ENCODE measurements at places on chromosomes 6 and 20.

DNA sequence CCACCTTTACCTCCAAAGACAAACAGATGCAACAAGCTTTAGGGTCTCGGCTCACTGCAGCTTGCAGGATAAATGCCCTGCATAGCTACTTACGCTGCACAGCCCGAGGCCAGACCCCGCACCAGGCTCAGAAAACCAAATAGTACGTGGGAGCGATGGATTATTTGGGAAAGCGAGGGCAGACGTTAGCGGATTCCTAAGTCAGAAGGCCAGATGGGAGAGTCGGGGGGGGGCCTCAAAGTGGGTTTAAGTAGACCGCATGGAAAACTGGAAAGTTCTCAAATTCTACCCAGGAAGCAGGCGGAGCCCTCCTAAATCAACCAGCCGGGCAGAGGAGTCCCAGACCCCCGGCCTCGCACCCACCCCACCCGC, 382 bp downstream of the SFT2D1 start:
- DNase-seq = no peak

- DNase-seq = no peak
Observed at GRCh38 chr6:88480816-88481215, 314.7 kb upstream of the CNR1 start.

- DNase-seq = no peak
Observed at GRCh38 chr6:28794175-28795002, 129.4 kb downstream of the TRIM27 start.

DNA sequence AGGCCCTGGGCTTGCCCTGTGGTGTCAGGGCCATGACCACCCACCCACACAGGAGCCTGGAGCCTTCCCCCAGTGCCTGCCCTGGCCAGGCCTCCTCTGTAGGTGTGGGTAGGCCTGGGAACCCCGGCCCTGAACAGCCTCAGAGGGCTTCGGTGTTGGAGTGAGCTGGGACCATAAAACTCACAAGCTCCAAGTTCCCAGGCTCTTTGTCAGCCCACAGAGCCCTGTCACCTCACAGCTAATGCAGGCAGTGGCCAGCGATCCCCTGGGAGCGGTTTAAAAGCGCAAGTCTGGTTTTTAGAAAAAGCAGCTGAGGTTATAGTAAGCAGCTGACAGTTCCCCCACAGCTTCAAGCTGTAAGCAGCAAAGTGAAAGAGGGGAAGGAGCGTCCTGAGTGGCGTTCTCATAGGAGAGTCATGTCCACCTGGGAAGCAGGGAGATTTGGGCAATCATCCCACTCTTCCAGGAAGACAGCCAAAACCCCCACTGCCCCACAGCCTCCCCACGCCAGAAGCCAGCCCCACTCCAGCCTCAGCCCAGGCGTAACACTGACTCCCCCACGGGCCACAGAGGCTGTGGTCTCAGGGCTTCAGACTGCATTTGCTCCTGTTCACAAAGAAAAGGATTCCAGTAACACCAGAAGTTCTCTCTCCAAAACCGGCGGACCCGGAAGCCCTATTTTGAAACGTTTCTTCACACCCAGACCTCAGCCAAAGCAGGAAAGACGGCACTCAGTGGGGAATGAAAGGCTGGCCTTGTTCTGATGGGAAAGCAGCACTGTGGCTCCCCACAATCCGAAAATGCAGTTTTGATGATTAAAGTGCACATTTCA, 34.3 kb upstream of the FOXC1 start:
- DNase-seq = no peak

DNA sequence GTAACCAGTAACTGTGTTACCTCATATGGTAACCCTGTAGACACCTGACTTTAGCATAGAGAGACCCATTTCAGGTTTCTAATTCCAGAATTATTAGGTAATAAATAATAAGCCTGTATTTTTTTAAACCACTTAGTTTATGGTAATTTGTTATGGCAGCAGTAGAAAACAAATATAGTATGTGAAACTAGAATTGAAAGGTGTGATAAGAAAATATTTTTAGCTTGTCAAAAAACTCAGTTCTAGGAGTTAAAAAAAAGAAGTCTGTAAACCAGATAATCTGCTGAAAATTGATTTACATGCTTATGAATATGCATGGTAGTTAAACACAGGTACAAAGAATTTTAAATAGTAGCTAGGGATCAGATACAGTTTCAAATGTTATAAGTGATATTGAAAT, 695.0 kb upstream of the GJE1 start:
- no peak for DNase-seq

- no peak for DNase-seq
Observed at GRCh38 chr6:157478926-157479325, 97.9 kb downstream of the ZDHHC14 start.

- no peak for DNase-seq
Observed at GRCh38 chr20:47315339-47316056, 41.0 kb downstream of the ZMYND8 start.

GRCh38 chr6:33425668-33426577, 6.1 kb downstream of the SYNGAP1 start:
- DNase-seq = peak; percentile 89

- DNase-seq = no peak
Observed at GRCh38 chr6:75761489-75761888, 12.4 kb downstream of the MYO6 start.

DNA sequence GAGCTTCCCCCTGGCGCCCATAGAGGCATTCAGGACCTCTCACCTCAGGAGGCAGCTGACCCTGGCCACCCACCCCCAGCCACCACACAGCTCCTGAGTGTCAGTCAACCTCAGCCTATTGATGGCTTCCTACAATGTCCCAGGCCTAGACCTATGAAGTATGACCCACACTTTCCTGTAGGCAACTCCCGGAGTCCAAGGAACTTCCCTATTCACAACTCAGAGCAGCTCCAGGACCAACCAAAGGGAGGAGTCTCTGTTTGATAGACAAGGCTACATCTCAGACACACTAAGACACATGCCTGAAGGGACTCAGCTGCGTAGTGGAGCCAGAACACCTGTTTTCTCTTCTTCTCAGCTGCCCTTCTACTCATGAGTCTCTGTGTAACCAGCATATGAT, 169.1 kb downstream of the MAFB start:
- no peak for DNase-seq

GRCh38 chr20:46554828-46555227, 4.4 kb upstream of the OCSTAMP start:
- no peak for DNase-seq

GRCh38 chr6:72691249-72691648, 69.4 kb downstream of the KCNQ5 start:
- DNase-seq = no peak

GRCh38 chr6:106110164-106110826, 24.2 kb downstream of the PRDM1 start:
- no peak for DNase-seq

All from HuH-7 (cell line).